ENCODE measurements at places on chromosomes 5 and 9.

DNA sequence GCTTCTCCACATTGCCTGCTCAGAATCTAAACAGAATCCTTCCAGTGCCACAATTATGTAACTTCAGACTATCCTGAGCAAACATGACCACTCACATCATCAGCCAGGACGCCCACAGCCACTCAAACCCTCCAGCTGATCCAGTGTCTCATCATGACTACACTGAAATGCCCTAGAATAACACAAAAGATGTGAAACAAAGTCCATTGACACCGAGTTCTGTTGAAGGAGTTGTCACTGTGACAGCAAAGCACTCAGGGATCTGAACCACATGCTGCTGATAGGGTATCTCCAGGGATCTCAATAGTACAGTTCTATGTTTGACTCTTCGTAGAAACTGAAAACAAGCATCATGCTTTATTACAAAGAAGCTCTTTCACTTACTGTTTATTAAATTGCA is 150.2 kb downstream of the GABBR2 start:
- no peak for DNase-seq

GRCh38 chr5:72607381-72607780 is 100.2 kb upstream of the ZNF366 start:
- DNase-seq: no peak

DNA sequence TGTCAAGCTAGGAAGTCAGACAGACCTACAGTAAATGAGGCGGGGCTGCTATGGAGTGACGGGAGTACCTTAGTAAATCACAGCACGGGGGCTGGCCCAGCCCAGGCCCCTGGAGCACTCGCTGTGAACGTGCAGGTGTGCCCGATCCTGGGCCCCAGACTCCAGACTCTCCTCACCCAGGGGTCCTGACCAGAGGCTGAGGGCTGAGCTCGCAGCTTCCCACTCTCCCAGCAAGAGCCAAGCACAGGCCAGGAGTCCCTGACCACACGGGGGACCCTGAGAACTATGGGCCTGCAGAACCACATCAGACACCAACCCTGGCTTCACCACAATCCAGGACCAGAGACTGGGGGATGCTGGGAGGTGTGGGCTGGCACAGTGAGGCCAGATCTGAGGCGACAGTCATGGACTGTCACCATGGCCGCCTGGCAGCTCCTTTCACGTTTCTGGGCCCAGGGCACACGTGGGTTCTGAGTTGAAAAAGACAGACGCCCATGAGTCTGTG is 73.4 kb downstream of the ADAMTS2 start:
- DNase-seq: no peak

- DNase-seq: no peak
Measured at GRCh38 chr9:6187272-6187671, 28.3 kb upstream of the IL33 start.

GRCh38 chr5:160082614-160083500 is 36.4 kb downstream of the PWWP2A start:
- DNase-seq: no peak

GRCh38 chr9:14441976-14442651 is 128.2 kb upstream of the NFIB start:
- DNase-seq: no peak

GRCh38 chr9:35763181-35763580 is 9.1 kb upstream of the MSMP start:
- DNase-seq: no peak

DNA sequence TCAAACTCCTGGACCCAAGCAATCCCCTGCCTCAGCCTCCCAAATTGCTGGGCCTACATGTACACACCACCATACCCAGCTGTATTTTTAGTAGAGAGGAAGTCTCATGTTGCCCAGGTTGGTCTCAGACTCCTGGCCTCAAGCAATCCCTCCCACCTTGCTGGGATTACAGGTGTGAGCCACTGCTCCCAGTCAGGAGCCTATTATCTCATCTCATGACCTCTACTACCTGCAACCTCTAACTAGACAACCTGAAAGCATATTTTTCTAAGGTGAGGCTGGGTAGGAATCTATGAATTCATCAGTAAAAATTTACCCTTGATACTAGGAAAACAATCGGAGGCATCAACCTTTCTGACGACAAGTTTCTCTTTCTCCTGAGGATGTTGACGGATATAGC is 10.0 kb downstream of the FAM13B start:
- DNase-seq: no peak

DNA sequence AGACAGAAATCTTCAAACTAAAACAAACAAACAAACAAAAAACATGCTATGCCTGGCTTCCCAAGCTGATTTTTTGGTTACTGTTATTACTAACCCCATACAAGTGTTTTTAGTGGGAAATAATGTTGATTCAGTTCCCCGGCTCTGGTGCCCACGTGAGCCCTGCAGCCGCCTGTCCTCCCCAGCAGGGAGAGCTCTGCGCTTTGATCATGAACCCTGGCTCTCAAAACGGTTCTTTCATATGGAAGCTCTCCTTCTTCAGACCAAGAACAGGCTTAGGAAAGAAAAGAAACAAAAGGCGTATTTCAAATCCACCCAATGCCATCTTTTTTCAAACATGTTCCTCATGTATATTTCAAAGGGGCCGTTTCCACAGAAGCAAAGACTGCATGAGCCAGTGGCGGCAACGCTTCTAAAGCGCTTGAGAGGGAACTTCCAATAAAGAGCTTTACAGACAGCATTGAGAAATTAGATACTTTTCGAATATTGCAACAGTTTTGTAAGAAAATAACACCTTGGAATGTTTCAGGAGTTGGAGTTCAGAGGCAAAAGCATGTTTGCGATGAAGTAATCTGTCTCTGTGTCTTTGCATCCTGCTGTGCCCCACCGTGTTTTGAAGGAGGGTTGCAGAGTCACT is 74.8 kb downstream of the ICE1 start:
- no peak for DNase-seq

DNA sequence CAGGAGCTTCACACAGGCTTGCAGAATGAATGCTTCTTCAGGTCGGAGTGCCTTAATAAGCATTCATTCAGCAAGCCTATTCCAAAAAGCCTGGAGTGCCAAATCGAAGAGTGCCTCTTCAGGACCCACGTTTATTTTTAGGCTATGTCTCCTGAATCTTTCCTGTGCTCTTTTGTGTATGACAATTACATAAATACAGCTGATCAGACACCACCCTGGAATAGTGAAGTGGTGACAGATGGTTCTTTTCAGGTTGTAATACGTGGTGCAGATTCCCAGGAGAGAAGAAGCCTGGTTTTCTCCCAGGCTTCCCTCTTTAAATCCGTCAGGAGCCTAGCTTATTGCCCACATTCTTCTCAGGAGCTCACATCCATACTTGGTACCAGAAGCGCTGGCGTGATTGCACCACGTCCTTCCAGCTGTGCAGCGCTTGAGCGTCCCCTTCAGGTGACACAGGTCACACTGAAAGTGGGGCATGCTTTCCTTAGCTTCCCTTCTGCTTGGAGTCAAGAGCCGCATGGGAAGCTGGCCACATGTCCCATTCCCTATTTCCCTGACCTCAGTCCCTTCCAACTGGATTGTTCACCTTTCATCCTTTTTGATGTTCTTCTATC is 123.1 kb downstream of the ADCY2 start:
- no peak for DNase-seq

GRCh38 chr9:135305546-135306180 is 173.9 kb upstream of the PPP1R26 start:
- DNase-seq: no peak

GRCh38 chr5:147750065-147750464 is 32.5 kb downstream of the JAKMIP2 start:
- DNase-seq: no peak

- DNase-seq: no peak
Measured at GRCh38 chr5:172872997-172873491, 39.0 kb downstream of the ERGIC1 start.

GRCh38 chr9:14501366-14501765 is 187.4 kb upstream of the NFIB start:
- DNase-seq: no peak

DNA sequence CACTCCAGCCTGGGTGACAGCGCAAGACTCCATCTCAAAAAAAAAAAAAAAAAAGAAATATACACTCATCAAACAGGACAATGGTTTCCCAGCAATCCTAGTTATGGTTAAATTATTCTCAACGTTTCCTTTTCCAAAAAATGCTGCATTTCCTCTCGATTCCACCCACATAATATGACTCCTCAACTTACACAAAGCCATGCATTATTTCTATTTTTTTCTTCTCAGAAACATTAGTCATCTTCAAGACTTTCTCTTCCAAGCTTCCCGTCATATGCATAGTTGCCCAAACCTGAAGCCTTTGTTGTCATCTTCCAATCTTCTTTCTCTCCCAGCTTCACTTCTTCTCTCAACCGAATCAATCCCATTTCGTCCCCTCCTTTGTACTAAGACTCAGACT is 61.4 kb upstream of the RANBP6 start:
- no peak for DNase-seq

DNA sequence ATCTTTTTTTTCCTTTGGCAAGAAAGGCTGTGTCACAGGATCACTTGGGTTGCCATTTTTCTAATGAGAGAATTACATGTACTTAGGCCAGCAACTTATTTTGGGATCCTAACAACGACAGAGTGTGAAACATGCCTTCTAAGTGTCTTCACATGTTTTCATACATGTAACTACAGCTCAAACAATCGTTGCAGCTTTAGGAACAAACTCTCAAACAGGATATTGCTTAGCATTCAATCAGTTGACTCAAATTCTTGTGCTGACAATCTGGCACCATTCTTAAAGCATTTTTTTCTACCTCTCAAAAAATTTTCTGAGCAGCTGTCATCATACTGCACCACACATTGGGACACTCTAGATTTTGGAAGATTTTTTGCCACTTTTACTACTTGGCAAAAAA is 435.5 kb downstream of the HINT1 start:
- no peak for DNase-seq

- no peak for DNase-seq
Measured at GRCh38 chr5:138574744-138575193, 432 bp downstream of the HSPA9 start.

GRCh38 chr5:153964191-153964879 is 74.4 kb downstream of the FAM114A2 start:
- no peak for DNase-seq

DNA sequence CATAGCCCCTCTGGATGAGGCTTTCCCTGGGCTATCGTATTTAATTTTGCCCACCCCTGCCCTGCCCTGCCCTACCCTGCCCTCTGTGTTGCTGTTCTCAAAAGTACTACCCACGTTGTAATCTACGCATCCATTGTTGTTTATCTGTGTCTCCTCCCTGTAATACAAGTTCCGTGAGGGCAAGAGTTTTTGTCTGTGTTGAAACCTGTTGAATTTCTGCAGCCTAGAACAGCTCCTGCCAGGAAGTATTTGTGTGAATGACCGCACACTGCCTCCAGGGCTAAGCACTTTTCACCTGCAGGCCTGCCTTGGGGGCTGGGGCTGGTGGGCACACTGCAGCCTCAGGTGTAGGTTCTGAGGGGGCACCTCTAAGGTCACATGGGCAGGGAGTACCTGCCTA is 244.8 kb downstream of the HSPA4 start:
- DNase-seq: no peak

DNA sequence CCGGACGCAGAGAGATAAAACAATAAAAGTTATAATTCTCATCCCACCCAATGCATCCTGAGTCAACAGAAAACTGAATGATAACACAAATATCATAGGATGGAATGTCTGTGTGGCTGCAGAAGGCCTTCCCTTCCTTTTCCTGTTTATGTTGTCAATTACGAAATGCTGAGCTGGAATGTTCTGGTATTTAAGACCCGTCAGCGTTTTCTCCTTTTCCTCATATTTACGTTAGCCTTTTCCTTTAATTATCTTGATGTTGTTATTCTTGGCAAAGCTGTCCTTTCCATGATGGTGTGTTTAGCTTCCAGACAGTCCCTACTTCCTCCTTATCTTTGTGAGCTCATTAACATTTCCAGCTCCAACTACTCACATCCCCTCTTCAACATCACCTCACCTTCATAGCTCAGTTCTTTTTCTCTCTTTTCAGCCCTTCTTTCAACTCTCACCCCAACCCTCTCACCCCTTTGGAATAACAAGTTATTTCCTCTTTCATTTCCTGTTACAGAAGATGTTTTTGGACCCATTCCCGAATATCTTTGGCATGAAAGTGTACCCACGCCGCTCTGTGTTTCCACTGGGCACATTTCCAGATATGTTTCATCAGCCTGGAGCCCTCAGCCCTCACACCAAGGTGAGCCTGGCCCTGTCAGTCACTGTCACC is 221.6 kb downstream of the NR2F1-AS1 start:
- DNase-seq: no peak

- no peak for DNase-seq
Measured at GRCh38 chr9:1013021-1013420, 36.6 kb downstream of the DMRT3 start.

- no peak for DNase-seq
Measured at GRCh38 chr5:12623408-12623807, 719.2 kb upstream of the CTNND2 start.

- DNase-seq: no peak
Measured at GRCh38 chr5:6961837-6962635, 248.8 kb downstream of the TENT4A start.

- no peak for DNase-seq
Measured at GRCh38 chr9:6072865-6073264, 57.4 kb upstream of the RANBP6 start.

- no peak for DNase-seq
Measured at GRCh38 chr5:158910782-158911692, 188.7 kb downstream of the EBF1 start.

- DNase-seq: no peak
Measured at GRCh38 chr9:37989701-37990100, 79.3 kb downstream of the SHB start.

DNA sequence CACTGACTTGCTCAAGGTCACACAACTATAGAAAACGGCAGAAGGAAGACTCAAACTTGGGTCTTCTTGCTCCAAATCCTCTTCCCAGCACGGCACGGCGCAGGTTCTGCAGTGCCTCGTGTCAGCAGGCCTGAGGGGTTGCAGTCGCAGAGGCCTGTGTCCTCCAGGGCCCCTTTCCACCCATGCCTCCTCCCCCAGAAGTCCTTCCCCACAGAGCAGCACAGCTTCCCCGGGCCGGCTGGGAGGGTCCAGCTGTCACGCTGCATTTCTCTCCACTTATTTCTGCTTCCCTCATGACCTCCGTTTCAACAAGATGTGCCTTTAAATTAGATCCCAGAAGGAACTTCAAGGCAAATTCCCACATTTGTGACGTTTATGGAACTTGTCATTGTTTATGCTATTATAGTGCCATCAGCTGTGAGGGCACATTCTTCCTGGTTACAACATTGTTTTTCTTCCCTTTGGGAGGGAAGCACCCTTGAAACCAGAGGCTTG is 148.4 kb downstream of the C5orf15 start:
- no peak for DNase-seq

GRCh38 chr5:94376672-94377345 is 241.6 kb downstream of the KIAA0825 start:
- no peak for DNase-seq

- DNase-seq: no peak
Measured at GRCh38 chr9:34375901-34376595, 650 bp downstream of the MYORG start.

Data from stimulated activated CD8-positive, alpha-beta memory T cell treated with anti-CD3 and anti-CD28 coated beads, Interleukin-7, amount 100 ng/mL, for 4 hours (primary cell).